ENCODE measurements at places on chromosomes 1 and 21.
A peak's percentile ranks its signal among the peaks of the same experiment; 100 is the strongest.

DNA sequence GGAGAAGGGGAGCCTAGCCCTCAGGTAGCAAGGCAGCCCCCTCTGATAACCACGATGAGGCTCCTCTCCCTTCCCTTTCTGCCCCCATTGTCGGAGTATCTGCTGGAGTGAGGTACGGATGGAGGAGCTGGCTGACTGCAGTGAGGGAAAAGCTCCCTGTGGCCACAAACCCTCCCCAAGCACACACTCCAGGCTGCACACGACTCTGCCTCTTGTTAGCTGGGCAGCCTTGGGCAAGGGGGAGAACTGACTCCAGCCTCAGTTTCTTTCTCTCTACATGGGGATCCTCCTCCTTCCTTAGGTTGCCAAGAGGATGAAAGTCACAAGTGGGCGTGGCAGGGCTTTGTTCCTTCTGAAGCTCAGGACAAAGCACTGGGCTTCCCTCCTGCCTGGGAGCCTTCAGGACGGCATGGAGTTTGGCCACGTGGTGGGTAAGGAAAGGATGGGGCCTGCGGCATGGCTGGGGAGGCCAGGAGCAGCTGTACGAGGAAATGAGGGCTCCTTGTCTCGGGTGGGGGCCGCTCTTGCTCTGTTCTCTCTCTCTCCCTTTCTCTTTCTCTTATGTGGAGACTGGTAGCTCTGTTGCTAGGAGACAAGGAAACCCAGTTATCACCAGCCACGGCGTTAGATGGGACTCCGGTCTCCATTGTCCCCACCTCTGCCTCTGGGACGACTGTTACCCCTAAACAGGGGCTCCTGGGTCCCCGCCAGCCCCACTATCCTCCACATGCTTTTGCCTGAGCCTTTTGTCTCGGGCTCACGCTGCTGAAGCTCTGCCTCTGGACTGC lies 39.7 kb downstream of the LRP8 start:
- H3K36me3 ChIP-seq, result no peaks in the 10 kb centered on the region
- H3K27ac ChIP-seq, result no peak overlapping the region
- H3K4me1 ChIP-seq, result peaks cover 4% of the 10 kb centered on the region
- DNase-seq, result no peak
- no peak overlapping the region for H3K4me3 ChIP-seq
- H3K27me3 ChIP-seq, result no peaks in the 10 kb centered on the region

- no peak overlapping the region for H3K4me3 ChIP-seq
- H3K27ac ChIP-seq, result no peak overlapping the region
Measured at GRCh38 chr1:2976180-2976562, 45.1 kb upstream of the ACTRT2 start.

- no peaks in the 10 kb centered on the region for H3K27me3 ChIP-seq
- no peak overlapping the region for H3K4me3 ChIP-seq
- no peaks in the 10 kb centered on the region for H3K36me3 ChIP-seq
Measured at GRCh38 chr1:63912643-63913042, 138.8 kb downstream of the ROR1 start.

- DNase-seq, result no peak
- H3K4me1 ChIP-seq, result no peaks in the 10 kb centered on the region
- no peaks in the 10 kb centered on the region for H3K27me3 ChIP-seq
- H3K27ac ChIP-seq, result no peak overlapping the region
Measured at GRCh38 chr21:27807596-27807995, 840.7 kb upstream of the ADAMTS5 start.

GRCh38 chr21:42561762-42562650 lies 48.4 kb downstream of the SLC37A1 start:
- H3K27ac ChIP-seq, result no peak overlapping the region
- peaks cover 75% of the 10 kb centered on the region for H3K36me3 ChIP-seq
- H3K4me3 ChIP-seq, result no peak overlapping the region
- no peaks in the 10 kb centered on the region for H3K27me3 ChIP-seq
- peak; percentile 20 for DNase-seq

- H3K27me3 ChIP-seq, result peaks cover 43% of the 10 kb centered on the region
- no peak overlapping the region for H3K27ac ChIP-seq
- no peaks in the 10 kb centered on the region for H3K36me3 ChIP-seq
- peaks cover 37% of the 10 kb centered on the region for H3K4me1 ChIP-seq
- no peak for DNase-seq
Measured at GRCh38 chr1:38047603-38048141, 1.1 kb upstream of the POU3F1 start.

DNA sequence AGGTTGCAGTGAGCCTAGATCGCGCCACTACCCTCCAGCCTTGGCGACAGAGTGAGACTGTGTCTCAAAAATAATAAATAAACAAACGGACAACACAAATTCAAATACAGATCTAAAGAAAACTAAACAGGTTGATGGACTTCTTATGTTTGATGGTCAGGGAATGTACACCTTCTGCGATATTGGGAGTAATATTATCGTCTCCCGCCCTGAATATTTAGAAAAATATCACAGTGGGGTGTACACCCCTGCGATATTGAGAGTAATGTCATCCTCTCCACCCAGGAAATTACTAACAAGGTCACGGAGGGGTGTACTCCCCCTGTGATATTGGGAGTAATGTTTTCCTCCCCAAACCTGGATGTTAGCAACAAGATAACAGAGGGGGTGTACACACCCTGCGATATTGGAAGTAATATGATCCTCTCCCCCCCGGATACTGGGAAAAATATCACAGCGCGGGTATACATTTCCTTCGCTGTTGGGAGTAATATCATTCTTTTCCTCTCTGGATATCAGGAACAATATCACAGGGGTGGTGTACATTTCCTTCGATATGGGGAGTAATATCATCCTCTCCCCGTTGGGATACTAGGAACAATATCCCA lies 1.4 kb upstream of the CFAP298 start:
- peaks cover 4% of the 10 kb centered on the region for H3K36me3 ChIP-seq
- no peak for DNase-seq
- peaks cover 14% of the 10 kb centered on the region for H3K4me1 ChIP-seq
- peak overlapping the region; percentile 93 for H3K27ac ChIP-seq
- no peaks in the 10 kb centered on the region for H3K27me3 ChIP-seq

DNA sequence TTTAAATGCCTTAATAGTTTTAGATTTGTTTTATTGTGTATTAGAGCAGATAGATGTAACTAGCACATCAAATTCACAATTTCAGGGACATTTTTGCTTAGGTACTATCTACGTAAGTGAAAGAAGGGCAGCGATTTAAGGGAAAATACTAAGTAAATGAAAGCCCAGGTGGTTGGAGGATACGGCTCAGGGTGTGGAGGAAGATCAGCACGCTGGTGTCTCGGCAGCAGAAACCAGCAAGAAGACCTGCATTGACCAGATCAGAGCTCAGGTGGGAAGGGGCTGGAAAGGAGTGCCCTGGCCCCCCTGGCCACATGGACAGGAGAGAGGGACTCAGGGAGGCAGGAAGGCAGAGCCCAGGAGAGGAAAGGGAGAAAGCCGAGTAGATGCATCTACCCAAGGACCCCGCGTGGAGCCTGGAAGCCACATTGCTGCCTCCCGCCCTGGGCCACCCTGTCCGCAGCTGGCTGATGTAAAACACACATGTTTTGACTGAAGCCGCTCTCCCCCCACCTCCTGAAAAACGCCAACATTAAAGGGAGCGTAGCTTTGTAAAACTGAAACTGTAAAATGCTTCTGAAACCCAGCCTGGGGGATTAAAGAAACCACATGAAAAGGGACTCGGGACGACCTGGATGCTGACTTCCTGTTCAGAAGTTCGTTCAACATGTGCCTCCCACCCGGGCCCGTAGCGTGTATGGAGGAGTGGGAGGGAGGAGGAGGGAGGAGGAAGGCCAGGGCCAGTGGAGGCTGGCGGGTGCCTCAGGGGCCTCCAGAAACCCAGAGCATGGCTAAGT lies 72.6 kb upstream of the TARDBP start:
- no peak for DNase-seq
- peaks cover 17% of the 10 kb centered on the region for H3K4me1 ChIP-seq
- H3K27me3 ChIP-seq, result no peaks in the 10 kb centered on the region
- H3K27ac ChIP-seq, result no peak overlapping the region

GRCh38 chr1:194570476-194570875 lies 1384.1 kb upstream of the B3GALT2 start:
- H3K27ac ChIP-seq, result no peak overlapping the region
- H3K27me3 ChIP-seq, result no peaks in the 10 kb centered on the region
- no peaks in the 10 kb centered on the region for H3K36me3 ChIP-seq
- DNase-seq, result no peak

DNA sequence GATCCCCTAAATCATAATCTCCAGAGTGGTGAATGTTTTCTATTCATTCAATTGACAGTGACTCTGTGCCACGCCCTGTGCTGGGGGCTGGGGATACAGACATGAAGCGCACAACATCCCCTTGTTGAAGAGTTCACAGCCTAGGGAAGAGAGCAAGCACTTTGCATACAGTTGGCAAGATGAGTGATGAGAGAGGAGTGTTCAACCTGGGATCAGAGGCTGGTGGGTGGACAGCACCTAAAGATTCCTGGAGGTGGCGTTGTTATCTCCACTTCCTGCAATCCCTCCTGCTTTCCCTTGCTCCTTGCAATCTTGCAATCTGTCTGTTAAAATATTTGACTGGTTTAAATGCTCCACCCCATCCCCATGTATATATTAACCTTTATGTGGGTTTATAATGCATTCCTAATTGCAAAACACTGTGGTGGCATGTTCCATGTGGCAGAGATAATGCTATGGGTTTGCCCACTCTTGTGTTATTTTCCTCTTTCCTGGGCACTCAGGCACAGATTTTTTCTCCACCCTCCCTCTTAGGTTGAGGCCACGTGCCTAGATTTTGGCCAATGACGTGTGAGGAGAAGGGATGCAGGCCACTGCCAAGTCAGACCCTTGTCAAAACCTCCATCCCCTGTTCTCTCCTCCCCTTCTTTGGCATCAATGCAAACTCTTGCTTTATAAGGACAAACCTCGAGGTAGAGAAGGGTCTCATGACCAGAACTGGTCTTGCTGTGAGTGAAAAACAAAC lies 36.2 kb upstream of the GADD45A start:
- no peak overlapping the region for H3K4me3 ChIP-seq
- no peak overlapping the region for H3K27ac ChIP-seq
- H3K27me3 ChIP-seq, result no peaks in the 10 kb centered on the region
- no peak for DNase-seq

GRCh38 chr1:197944485-197944884 lies 27.3 kb downstream of the LHX9 start:
- no peaks in the 10 kb centered on the region for H3K27me3 ChIP-seq
- no peaks in the 10 kb centered on the region for H3K4me1 ChIP-seq
- H3K36me3 ChIP-seq, result no peaks in the 10 kb centered on the region
- H3K4me3 ChIP-seq, result no peak overlapping the region

GRCh38 chr1:236063919-236064673 lies 794 bp downstream of the NID1 start:
- H3K4me3 ChIP-seq, result peak overlapping the region; percentile 75
- no peaks in the 10 kb centered on the region for H3K36me3 ChIP-seq
- no peaks in the 10 kb centered on the region for H3K27me3 ChIP-seq

GRCh38 chr1:14140831-14141401 lies 440.9 kb downstream of the PRDM2 start:
- no peaks in the 10 kb centered on the region for H3K27me3 ChIP-seq
- H3K27ac ChIP-seq, result no peak overlapping the region
- no peak overlapping the region for H3K4me3 ChIP-seq
- peaks cover 21% of the 10 kb centered on the region for H3K4me1 ChIP-seq
- peak; percentile 31 for DNase-seq

DNA sequence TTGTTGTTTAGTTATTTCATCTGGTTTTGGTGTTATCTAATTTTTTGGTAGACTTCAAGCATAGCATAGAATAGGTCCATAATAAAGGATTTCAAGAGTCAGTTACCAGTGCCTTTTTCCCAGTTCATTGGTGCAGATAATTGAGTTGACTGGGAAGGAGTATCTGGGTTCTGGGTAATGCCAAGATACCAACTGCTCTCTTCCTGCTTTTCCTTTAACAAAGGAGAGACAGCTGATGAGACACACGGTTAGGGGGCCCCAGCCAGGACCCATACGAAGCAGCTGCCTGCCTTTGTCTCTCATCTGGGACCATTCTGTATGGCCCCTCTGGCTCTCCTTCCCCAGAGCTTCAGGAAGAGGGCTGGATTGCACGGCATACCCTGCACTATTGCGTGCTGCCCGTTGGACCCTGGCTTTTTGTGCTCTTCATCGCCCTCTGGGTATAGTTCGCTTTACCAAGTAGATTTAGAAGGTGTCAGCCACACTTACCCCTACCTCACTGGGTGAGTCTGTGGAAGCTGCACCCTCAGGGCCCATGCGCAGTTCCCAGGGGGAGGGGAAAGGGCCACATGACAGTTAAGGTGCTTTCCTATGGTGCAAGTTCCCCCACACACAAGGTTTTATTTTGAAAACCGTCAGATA lies 7.0 kb downstream of the NAV1 start:
- H3K27me3 ChIP-seq, result no peaks in the 10 kb centered on the region
- H3K27ac ChIP-seq, result no peak overlapping the region
- H3K4me3 ChIP-seq, result no peak overlapping the region

DNA sequence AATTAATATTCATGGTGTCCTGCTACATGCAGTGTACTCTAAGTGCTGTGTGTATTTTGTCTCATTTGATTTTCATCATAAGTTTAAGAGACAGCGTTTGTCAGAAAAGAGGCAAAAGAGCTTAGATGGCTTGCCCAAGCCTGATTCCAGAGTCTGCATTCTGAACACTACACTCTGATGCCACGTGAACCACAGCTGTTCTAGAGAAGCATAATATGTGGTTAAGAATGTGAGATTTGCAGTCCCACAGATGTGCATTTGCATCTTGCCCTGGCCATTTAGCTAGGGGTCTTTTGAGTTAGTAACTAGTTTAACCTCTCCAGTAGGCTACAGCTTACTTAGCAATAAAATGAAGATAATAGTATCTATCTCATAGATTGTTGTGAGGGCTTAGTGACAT lies 9.2 kb upstream of the GADD45A start:
- H3K27me3 ChIP-seq, result no peaks in the 10 kb centered on the region
- no peak overlapping the region for H3K27ac ChIP-seq
- no peak for DNase-seq
- H3K36me3 ChIP-seq, result no peaks in the 10 kb centered on the region
- peaks cover 13% of the 10 kb centered on the region for H3K4me1 ChIP-seq

GRCh38 chr1:239306426-239306825 lies 79.9 kb upstream of the CHRM3 start:
- no peaks in the 10 kb centered on the region for H3K4me1 ChIP-seq
- no peaks in the 10 kb centered on the region for H3K36me3 ChIP-seq
- H3K27ac ChIP-seq, result no peak overlapping the region

GRCh38 chr21:33402001-33402979 lies 923 bp upstream of the IFNGR2 start:
- H3K27me3 ChIP-seq, result no peaks in the 10 kb centered on the region
- H3K36me3 ChIP-seq, result no peaks in the 10 kb centered on the region
- H3K27ac ChIP-seq, result peak overlapping the region; percentile 100

DNA sequence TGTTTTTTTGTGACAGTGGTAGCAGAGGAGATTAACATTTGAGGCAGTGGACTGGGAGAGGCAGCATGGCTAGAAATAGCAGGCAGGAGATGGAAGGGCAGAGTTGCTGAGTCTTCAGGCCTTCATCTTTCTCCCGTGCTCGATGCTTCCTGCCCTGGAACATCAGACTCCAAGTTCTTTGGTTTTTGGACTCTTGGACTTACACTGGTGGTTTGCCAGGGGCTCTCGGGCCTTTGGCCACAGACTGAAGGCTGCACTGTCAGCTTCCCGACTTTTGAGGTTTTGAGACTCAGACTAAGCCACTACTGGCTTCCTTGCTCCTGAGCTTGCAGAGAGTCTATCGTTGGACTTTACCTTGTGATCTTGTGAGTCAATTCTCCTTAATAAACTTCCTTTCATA lies 24.2 kb upstream of the LEFTY2 start:
- H3K27me3 ChIP-seq, result no peaks in the 10 kb centered on the region
- no peak overlapping the region for H3K4me3 ChIP-seq
- DNase-seq, result no peak
- H3K27ac ChIP-seq, result no peak overlapping the region
- H3K4me1 ChIP-seq, result no peaks in the 10 kb centered on the region

All from upper lobe of left lung (tissue), 6 donors.